ENCODE measurements at places on chromosomes 4 and X.

- DNase-seq: no peak
Observed at GRCh38 chr4:83255584-83255983, 29.0 kb downstream of the COQ2 start.

- DNase-seq: no peak
Observed at GRCh38 chr4:5118091-5118786, 67.0 kb downstream of the STK32B start.

DNA sequence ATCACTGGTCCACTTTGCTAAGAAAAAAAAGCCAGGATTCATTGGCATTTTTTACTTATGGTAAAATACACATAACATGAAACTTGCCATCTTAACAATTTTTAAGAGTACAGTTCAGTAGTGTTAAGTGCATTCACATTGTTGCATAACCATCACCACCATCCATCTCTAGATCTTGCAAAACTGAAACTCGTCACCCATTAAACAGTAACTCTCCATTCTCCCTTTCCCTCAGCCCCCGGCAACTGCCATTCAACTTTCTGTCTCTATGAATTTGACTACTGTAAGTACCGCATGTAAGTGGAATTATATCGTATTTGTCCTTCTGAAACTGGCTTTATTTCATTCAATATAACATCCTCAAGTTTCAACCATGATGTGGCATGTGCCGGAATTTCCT, 56.3 kb upstream of the LNX1 start:
- DNase-seq: no peak

- no peak for DNase-seq
Observed at GRCh38 chr4:64940698-64941097, 531.4 kb upstream of the TECRL start.

DNA sequence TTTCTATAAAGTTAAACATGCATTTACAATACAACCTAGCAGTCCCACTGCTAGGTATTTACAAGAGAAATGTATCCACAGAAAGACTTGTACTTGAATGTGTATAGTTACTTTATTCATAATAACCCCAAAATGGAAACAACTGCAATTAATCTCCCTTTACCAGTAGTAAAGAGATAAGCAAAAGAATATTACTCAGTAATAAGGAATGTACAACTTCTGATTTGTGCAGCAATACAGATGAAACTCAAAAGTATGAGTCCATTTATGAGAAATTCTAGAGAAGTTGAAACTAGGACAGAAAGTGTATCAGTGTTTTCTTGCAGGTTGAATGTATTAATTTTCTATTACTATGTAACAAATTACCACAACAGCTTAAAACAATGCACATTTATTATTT, 15.2 kb downstream of the USP53 start:
- no peak for DNase-seq

DNA sequence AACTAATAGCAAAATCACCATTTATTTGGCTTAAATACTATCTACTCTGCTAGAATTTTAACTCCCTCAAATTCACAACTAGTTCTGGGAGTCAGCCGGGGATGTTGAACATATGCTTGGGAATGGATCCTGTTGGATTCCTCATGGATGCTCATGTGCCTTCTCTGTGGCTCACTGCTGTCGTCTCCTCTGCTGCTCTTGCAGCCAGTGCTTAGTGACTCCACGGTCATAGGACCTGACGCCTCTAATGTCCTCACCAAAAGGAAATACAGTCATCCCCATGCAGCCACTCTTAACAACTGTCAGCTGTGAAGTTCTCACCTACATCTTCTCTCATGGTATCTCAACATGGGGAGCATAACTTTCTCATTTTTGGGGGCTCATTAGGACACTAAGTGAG, 59.4 kb downstream of the HMGB2 start:
- DNase-seq: no peak

- DNase-seq: no peak
Observed at GRCh38 chr4:112881842-112882241, 167.6 kb upstream of the ANK2 start.
